Activated T-helper 9 cell treated with anti-CD3 and anti-CD28 coated beads, Interleukin-2, amount 50 U/mL, for 16 hours (primary cell): ENCODE measurements at places on chromosomes 7 and 10.

- no peak for DNase-seq
These were observed 163.3 kb upstream of the PRKCQ start for GRCh38 chr10:6743291-6743849.

- no peak for DNase-seq
These were observed 107.3 kb downstream of the SNX10 start for GRCh38 chr7:26398756-26399509.

- no peak for DNase-seq
These were observed 45.1 kb downstream of the RPS24 start for GRCh38 chr10:78078539-78079330.

- DNase-seq, result peak; percentile 0
These were observed 1.7 kb downstream of the CDK6 start for GRCh38 chr7:92834507-92835260.

- DNase-seq, result no peak
These were observed 484.7 kb upstream of the NRP1 start for GRCh38 chr10:33819206-33819605.

DNA sequence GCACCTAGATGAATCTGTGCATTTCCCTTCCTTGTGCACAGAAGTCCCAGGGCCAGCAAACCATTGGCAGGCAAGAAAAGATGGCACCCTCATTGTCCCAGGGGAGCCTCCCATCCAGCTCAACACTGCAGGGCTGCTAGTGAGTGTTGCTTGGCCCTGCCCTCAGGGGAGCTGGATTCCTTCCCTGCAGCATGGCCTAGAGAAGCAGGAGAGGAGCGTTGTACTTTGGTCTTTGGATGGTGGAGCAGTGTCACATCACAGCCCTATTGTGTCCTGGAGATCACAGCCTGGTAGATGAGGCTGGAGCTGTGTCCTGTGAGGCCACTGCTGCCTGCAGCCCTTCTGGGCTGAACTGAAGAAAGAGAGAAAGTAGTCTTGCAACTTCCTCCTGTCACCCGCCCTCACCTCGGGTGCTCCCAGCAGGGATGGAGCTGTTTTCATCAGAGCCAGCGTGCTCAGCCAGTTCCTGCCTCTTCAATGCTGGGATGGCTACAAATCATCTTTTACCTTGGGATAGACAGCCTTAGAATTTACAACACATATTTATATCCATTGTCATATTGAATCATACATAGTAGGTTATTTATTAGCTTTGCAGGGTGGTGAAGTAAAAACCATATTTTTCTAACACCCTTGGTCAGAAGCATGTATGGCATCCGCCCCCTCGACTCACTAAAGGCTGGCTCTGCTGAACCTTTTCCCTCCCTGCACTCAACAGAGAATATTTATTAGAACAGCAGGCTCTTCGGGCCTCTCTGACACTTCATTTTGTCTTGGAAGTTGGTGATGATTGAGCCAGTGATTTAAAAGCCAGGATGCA lies 43.1 kb upstream of the FAM180A start:
- DNase-seq, result no peak

DNA sequence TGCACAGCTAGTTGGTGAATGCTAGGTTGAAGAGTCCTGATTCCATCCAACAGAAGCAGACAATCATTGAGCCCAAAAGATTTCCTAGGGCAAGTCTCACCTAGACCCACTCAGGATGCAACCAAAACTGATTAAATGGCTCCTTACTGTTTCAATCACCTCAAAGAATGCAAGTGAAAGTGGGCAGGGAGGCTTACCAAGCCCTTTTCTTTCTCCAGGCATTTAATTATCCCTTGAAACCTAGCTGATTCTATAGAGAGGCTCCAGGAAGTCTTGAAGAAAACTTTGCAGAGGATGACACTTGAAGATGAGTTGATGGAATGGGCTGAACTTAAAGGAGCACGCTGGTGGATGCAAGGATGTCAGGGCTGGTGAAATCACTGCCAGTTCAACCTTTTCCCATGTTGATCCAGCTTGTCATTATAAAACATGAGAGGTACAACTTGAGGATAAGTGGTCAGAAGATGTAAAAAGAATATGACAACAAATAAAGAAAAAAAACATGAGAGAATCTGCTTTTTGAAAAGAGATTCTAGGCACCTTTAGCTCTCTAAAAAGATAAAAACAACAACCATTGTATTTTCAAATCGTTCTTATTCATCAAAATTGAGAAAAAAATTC lies 2.3 kb upstream of the ANKRD1 start:
- no peak for DNase-seq

GRCh38 chr7:105014693-105015389 lies 836 bp downstream of the KMT2E start:
- no peak for DNase-seq

DNA sequence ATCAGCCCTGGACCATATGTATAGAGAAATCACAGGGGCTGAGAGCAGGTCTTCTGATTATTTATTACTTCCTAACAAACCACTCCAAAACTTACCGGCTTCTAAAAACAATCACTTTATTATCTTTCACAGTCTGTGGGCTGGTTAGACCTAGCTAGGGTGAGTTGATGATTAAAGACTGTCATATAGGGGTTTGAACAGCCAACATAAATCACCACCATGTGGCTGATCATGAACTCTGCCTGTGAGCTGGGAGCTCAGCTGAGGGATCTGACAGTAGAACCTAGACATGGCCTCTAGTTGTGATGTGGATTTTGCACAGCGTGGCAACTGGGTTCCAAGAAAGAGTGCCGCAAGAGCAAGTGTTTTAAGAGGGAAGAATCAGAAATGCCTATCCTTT lies 305.4 kb downstream of the CSTF2T start:
- DNase-seq, result no peak

- DNase-seq, result no peak
These were observed 55.8 kb downstream of the TMEM26 start for GRCh38 chr10:61397175-61397986.

- DNase-seq, result no peak
These were observed 25.3 kb upstream of the GJD4 start for GRCh38 chr10:35579726-35580422.

GRCh38 chr10:91759581-91759986 lies 38.6 kb upstream of the TNKS2 start:
- no peak for DNase-seq

GRCh38 chr7:33932221-33932620 lies 26.9 kb downstream of the BMPER start:
- no peak for DNase-seq

- DNase-seq, result no peak
These were observed 63.0 kb upstream of the MPP7 start for GRCh38 chr10:28365840-28366239.

GRCh38 chr7:138649506-138649905 lies 51.7 kb downstream of the SVOPL start:
- DNase-seq, result no peak

DNA sequence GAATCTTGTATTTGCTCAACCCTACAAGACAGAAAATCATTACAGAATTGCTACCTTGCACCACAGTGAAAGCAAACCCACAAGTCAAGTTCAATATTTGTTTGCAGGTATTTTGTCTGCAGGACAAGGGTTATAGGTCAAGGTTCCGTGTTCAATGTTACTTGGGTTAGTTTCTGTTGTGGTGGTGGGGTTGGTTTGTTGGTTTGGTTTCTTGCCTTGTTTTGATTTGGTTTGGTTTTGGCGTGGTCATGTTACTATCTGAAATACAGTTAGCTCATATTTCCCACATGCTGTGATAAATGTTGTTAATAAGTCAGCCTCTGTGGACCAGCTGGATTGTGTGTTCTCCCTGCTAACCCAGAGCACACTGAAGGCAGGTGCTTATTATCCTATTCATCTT lies 75.6 kb upstream of the INSIG1 start:
- no peak for DNase-seq

DNA sequence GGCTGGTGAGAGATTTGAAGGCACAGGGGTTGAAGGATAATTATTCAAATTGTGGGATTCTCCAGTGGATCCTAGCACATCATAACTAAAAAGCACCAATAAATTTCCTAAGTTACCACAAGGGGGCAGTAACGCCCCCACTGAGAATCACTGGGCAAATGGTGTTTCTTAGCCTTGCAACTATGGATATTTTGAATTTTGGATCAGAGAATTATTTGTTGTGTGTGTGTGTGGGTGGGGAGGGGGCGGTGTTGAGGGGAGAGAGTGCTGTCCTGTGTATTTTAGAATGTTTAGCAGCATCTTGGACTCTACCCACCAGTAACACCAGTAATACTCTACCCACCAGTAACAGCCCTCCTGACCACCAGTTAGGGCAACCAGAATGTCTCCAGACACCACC lies 63.3 kb upstream of the PRKG1 start:
- DNase-seq, result no peak

GRCh38 chr7:24653316-24654085 lies 80.2 kb downstream of the PALS2 start:
- DNase-seq, result no peak

DNA sequence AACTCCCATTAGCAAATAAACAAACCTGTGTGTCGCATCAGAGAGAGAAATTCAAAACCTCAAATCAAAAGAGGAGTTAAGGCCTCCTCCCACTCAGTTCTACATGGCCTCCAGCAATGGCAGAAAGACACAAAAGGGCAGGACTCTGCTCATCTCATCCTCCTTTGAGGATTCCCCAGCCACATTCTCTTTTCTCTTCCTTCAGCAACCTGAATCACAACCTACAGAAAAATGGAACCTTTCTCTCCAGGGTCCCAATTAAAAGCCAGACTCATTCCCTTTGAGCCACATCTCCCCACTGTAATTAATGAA lies 7.9 kb downstream of the OSBPL3 start:
- DNase-seq, result no peak

DNA sequence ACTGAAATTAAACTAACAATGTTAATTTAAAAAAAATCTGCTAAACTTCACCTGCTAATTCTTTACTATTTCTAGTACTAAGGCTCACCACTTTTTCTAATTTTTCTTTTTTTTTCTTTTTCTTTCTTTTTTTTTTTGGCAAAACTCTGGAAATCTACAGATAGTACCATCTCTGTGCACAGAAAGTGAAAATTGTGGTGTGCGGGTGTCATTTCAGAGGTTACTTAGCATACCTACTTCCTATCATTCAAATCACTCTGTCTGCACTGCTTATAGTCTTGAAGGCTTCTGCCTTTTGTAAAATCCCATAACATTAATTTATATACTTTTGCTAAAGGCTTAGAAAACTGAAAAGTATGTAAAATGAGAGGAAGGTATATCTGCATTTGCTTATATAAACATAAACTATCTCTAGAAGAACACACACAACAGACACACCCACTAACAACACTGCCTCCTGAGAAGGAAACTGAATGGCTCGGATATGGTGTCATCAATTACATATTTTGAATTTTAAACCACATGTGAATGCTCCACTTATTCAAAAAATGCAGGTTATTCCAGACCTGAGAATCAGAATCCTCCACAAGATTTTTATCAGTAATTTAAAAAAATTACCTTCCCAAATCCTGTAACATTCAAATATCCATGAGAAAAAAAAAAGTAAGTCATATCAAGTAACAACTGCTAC lies 229.5 kb downstream of the PARD3 start:
- no peak for DNase-seq

DNA sequence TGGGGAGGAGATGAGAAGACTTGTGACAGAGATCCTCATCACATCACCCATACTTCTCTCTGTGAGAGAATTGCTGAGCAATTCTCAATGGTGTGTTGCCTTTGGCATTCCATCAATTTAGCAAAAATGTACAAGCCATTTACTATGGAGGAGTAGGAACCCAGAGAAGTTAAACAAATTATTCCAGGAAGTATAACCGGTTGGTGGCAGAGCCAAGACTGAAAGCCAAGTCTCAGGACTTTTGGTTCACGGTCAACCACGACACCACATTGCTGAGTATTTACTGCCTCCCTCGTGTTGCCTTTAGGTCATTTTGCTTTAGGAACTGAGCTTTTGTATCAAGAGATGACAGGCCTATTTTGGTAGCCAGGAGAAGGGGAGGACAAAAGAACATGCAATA lies 88.0 kb upstream of the ELMO1 start:
- no peak for DNase-seq

DNA sequence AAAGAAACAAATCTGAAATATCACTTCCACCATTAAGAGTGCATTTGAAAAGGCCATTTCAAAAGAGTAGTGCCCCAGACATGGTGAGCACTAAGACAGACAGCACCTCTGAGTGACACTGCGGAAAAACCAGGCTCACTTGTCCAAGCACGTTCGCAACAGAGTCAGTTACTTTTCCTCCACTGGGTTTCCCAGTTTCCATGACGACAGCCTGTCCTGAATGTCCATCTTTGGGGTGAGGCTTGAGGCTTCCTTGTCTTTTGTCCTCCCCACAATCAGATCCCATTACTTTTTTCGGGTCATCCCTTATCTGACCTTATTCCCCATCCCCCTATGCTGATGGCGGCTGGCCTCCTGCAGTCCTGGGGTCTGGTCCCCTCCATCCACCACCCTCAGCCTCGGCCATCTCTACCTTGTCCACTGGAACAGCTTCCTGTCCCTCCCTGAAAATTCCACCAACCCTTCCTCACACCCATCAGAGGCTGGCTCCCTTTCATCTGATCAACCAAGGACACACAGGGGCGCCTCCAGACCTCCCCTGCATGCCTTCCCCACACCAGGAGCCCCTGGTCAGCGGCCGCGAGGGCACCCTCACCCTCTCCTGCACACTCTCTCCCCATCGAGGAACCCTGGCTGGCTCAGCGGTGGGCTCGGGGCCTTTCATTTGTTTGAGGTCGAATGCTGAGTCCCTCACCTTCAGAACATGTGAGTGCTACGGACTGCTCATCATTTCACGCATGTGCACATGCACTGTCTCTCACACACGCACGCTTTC lies 363.6 kb downstream of the DNAJB6 start:
- no peak for DNase-seq

- DNase-seq, result no peak
These were observed 28.1 kb downstream of the ARL4A start for GRCh38 chr7:12715372-12716133.

- DNase-seq, result no peak
These were observed 3.3 kb upstream of the THSD7A start for GRCh38 chr7:11835260-11835659.

DNA sequence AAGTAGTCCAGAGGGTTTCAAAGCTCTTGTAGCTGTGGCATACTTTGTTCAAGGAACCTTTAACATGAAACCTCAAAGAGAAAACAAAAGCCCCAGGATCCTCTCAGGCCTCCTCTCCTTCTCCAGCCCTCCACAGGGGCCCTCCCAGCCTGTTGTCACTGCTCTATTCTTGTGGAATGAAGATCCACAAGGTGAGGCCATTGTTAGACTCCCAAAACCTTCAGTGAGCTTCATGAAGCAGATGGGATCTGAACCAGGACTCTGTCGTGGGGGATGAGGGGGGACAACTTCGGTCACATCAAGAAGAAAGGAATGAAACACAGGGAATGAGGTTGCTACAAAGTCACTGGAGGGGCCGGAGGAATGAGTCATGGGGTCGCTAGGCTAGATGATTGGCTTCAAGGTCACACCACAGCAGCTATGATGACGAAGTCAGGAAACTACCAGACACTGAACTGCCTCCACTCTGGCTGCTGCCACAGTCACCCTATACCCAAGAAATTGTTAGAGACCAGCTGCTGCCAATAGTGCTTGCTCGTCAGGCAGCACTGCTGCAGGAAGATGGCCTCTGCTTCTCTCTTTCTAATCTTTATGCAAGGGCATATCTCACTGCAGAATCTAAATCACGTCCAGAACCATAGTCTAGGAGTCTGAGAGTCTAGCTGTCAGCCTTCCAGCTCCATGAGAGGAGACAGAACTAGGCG lies 208.8 kb downstream of the HIBADH start:
- DNase-seq, result no peak
